ENCODE measurements at places on chromosomes 5 and 9.
A peak's percentile ranks its signal among the peaks of the same experiment; 100 is the strongest.

DNA sequence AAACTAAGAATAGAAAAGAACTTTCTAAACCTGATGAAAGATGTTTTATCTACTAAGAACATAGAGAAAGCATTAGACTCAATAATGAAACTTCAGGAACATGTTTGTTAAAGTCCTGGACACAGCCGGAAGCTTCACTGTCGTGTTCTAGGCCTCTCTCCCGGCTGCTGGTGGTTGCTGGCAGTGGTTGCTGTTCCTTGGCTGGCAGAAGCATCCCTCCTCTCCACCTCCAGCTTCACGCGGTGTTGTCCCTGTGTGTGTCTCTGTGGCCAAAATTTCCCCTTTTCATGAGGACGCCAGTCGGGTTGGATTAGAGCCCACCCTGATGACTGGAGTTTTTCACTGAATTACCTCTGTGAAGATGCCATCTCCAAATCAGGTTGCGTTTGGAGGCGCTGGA is 6.5 kb upstream of the MED10 start:
- no peak for ATAC-seq

- no peak for ATAC-seq
Measured at GRCh38 chr5:106269252-106269843, 1401.4 kb downstream of the EFNA5 start.

- no peak for ATAC-seq
Measured at GRCh38 chr9:7980041-7980440, 180.5 kb upstream of the DMAC1 start.

- ATAC-seq = no peak
Measured at GRCh38 chr9:128124873-128125579, 2.5 kb downstream of the PTGES2 start.

GRCh38 chr5:1280177-1281037 is 14.5 kb downstream of the TERT start:
- no peak for ATAC-seq

GRCh38 chr5:42645138-42645537 is 111.5 kb upstream of the CCDC152 start:
- no peak for ATAC-seq

DNA sequence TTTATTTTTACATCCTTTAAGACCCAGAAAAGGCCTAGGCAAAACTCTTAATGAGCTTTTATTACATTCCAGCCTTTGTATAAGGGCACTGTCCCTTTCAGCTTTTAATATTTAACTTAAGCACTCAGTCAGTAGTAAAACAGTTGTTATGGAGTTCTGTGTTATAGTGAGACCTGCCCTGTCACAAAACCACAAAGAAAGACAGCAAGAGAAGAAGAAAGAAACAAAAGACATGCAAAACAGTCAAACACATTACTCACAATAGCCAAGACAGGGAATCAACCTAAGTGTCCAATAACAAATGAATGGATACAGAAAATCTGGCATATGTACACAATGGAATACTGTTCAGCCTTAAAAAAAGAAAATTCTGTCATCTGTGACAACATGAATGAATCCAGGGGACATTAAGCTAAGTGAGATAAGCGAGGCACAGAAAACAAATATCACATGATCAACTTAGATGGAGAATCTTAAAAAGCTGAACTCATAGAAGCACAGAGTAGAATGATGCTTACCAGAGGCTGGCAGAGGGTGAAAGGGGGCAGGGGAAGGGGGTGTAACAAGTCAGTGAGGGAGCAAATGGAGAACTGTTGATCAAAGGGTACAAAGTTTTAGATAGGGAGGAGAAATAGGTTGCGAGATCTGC is 63.8 kb upstream of the CCNG1 start:
- ATAC-seq = no peak

GRCh38 chr5:125700380-125700861 is 722.8 kb upstream of the GRAMD2B start:
- no peak for ATAC-seq

DNA sequence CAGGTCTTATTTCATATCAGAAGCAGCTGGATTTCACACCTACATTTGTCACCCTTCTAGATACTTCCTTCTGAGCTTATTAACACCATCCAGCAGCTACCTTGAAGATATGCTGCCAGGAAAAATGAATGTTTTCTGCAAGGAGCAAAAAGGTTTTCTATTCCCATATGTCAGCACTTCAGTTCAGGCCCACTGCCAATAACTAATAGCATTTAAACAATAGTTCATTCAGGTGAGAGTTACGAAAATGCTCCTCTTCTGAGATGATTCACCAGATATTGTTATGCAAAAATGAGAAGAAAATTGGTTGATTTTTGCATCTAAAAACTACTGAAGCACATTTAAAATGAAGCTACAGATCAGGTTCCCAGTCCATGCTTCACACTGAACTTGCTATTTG is 56.4 kb upstream of the ISL1 start:
- no peak for ATAC-seq

DNA sequence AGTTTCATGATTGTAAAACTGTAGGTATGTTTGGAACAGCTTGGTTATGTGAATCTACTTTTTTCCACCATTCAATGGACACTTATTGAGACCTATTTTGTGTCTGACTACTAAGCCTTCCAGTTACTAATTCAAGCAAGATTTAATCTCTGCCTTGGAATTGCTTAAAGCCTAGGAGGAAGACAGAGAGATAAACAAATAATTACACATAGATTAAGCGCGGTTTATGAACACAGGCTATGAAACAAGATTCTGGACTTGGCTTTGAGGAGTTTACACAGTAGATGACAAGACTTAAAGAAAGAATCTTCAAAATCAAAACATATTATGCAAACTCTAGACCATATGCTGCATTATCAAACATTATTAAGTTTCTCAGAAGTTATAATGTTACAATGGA is 340.4 kb downstream of the RASEF start:
- no peak for ATAC-seq

DNA sequence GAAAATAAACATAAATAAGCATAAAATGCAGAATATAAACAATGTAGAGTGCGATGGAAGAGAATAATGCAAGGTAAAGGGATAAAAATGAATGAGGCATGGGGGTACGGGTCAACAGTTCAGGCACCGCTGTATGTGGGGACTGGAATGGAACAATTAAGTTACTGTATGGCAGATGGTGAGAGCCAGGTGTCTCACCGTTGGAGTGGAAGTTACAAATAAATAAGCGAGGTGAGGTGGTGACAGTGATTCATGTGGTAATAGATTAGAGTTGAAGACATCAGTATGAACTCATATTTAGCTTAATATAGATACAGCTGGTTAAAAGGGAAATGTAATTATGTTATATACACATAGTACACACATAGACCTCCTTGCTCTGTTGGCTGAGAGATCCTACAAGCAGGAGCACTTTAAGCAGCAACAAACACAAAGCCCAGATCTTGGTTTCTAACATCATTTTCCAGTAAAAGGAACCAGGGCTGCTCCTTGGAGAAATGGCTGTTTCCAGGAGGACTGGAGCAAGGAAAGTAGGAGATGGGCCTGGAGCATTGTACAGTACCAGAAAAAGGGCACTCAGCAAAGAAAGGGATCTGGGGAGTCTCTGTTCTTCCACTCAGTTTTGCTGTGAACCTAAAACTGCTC is 2.4 kb upstream of the OMD start:
- no peak for ATAC-seq

- peak; percentile 64 for ATAC-seq
Measured at GRCh38 chr9:88922091-88922490, 69.2 kb upstream of the S1PR3 start.

DNA sequence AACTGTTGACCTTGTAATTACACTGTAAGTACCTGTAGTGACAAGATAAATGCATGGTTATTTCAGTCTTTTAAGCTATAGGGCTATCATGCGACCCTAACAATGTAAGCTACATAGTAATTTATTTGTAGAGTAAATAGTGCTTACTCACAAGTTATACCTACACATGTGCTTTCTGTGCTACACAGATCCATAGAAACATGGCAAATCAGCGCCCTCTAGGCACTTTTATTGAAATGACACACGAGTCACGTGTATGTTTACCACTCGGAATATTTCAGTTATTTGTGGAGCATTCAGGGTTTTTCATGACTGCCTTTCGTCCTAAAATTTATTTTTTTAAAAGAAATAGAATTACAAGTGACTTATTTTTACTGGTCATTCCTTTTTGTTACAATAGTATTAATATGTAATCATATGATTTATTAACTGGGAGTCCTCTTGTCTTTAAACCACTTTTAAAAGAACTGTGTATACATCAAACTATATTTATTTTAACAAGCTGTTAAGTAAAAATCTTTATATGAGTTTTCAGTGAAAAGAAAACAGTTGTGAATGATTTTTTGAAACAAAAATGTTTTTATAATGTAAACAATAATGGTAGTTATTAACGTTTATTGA is 1242.3 kb upstream of the WWC1 start:
- ATAC-seq = no peak

DNA sequence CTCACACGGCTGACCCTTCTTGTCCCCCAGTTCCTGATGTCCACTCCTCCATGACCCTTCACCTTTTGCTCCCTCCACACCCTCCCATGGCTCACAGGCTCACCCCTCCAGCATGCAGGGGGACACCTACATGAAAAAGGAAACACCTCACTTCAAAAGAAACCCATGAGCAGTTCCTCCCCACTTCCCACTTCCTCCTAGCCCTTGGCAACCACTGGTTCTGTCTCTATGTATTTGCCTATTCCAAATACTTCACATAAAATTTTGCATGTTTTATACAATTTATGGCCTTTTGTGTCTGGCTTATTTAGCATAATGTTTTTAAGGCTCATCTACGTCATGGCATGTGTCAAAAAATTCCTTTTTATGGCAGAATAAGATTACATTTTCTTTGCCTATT is 100.2 kb upstream of the S1PR3 start:
- no peak for ATAC-seq

DNA sequence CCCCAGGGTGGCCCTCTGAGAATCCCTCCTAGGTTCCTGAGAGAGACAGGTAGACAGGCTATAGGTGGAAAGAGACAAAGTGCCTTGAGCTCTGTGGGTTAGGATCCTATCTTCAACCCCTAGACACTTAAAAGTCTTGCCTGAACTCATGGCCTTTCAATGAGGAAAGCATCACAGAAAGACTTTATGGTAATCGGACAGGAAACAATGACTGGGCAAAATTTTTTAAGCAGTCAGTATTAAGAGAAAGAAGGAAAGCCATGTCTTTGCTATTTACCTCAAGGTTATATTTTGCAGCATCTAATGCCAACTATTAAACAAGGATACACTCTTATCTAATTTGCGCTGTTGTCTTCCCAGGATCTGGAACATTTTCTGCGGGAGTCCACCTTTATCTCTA is 93.2 kb downstream of the PCSK1 start:
- no peak for ATAC-seq

GRCh38 chr5:42804717-42805339 is 6.9 kb downstream of the SELENOP start:
- no peak for ATAC-seq

GRCh38 chr5:153350175-153350883 is 140.1 kb upstream of the GRIA1 start:
- ATAC-seq = no peak

GRCh38 chr9:93864032-93864431 is 91.1 kb downstream of the BARX1 start:
- no peak for ATAC-seq

GRCh38 chr5:133948721-133949120 is 19.7 kb downstream of the C5orf15 start:
- no peak for ATAC-seq

GRCh38 chr9:36796671-36797419 is 224.2 kb downstream of the MELK start:
- ATAC-seq = no peak

DNA sequence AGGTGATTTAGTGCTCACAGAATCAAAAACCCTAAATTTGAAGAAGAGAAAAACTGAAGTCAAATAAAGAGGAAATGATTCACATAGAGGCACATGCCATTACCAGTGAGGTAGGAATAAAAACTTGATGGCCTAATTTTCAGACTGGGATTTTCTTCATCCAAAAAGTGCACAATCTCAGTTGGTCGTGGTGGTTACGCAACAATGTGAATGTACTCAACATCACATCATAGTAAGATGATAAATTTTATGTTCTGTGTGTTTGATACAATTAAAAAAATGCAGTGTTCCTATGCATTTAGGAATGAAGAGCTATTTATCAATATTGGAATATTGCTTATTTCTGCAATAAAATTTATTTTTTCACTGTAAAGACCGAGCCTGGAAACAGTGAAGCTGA is 60.7 kb downstream of the SV2C start:
- no peak for ATAC-seq

- ATAC-seq = no peak
Measured at GRCh38 chr9:128142061-128142460, 7.2 kb upstream of the LCN2 start.

DNA sequence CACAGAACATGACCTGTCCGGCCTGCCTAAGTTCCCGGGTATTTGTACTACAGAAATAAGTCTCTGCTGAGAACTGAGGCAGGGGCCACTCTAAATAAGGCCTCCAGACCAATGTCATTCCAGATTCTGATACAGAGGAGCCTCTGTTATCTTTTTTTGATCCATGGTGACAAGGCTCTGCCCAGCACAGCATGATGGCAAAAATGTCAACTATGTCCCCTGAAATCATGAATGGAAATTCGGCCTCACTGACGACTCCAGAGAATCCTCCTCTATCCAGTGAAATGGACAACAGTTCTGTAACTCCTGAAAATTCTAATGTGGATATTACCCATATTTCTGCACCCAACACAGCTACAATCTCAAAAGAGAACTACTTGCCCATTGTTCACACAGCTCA is 335.0 kb downstream of the DNAH5 start:
- no peak for ATAC-seq

GRCh38 chr5:150510460-150511263 is 2.7 kb downstream of the NDST1 start:
- no peak for ATAC-seq

GRCh38 chr5:67542479-67542878 is 345.9 kb upstream of the CD180 start:
- ATAC-seq = no peak

DNA sequence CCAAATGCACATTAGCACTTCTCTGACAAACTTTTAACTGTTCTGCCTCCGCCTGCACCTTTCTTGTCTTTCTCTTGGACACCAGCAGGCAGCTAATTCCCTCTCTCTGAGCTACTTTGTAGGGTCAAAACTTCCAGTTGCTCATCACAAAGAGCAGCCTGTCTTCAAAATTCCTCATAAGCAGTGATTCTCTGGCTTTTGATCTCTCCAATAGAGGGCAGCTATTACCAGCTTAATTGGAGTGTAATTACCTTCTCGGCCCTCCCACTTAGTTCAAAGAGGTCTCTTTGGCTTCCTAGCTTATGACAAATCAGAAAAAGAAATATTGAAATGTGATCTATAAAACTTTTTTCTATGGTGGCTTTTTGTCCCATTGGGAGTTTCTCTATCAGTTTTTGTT is 43.6 kb upstream of the RAD23B start:
- no peak for ATAC-seq
